ENCODE measurements at places on chromosomes 11 and 22.

- DNase-seq: no peak
These were observed 7.2 kb downstream of the BLID start for GRCh38 chr11:122108828-122109227.

- DNase-seq: no peak
These were observed 4.2 kb downstream of the CAPN1 start for GRCh38 chr11:65185869-65186341.

DNA sequence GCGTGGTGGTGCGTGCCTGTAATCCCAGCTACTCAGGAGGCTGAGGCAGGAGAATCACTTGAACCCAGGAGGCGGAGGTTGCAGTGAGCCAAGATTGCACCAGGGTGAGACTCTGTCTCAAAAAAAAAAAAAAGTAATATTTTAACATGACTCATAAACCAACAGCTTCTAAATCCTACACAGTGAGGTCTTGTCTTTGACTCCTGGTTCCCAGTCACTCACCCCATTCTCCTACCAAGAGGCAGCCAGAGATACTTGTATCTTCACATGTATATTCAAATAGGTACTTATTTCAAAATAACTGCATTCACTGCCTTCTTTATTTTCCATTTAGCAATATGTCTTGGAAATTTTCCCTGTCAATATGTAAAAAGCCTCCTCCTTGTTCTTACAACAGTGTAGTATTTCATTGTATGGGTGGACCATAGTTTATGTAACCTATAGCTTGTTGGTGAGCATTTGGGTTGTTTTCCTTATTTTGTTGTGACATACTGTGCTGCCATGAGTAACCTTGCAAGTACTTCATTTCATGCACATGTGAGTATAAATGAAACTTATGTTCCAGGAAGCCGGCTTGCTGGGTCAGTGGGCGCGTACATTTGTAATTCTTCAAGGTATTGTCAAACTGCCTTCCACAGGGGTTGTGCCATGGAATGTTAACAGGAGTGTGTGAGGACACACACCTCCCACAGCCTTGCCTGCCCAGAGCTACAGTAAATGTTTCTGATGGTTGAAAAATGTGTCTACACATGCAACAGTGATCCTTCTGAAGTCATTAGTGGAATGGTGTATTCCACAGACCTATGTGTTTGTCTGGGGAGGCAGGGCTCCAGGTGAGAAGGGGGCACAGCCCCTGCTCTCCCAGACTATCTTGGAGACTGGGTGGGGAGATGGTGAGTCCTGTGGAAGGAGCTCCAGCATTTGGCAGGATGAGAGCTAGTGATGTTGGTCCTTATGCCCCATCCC, 47.9 kb downstream of the OSBP2 start:
- no peak for DNase-seq

DNA sequence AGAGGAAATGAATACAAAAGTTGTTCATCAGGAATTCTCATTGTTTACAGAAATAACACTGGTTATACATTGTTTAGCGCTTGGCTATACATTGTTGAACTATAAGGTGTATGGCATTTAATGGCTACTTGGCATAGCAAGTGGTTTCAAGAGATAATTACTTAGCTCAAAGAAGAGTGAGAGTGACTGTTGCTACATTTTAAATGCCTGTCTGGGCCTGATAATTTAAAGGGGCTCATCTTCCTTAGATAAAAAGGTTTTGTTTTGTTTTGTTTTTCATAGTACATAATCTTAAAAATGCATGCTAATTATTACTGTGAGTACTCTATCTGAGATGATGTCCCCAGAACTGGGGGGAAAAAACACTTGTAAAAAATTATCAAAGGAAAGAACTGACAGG, 1.5 kb upstream of the SMPD1 start:
- no peak for DNase-seq

DNA sequence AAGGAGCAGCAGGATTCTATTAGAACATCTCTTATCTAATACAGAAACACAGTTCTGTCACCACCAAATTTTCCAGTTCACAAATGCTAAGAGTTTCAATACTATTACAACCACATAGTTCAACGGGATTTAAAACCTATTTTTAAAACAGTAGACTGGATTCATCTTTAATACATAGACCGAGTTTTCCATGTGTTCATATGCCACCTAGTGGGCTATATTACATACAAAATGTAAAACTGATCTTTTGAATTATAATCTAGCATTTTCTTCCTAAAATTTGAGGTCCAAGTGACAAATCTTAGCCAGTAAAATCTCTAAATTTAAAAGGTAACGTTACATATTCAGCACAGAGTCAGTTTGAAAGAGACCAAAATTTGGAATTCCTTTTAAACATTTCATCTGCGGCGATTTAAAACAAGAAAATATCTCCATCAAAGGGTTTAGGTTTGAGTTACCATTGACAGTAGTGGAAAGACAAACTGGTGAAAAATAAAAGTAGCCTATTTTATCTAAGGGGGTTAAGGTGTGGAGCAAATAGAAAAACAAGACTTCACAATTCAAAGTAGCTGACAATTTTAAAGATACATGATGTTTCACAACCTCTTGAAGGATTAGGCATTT, 269.3 kb upstream of the MPPED2 start:
- DNase-seq: no peak

DNA sequence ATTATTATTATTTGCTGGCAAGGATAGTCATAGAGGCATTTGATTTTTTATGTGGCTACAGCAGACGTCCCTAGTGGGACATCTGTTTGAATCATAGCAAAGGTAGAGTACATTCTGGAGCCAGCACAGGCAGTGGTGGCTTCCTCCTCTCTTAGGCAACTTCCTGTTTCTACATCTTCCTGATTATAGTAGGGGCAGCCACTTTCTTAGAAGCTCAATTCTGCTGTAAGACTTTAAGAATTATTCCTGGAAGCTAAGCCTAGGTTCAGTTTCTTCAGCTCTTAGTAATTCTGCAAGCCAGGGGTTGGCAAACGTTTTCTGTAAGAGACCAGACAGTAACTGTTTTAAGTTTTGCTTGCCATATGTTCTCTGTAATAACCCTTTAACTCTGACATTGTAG, 129.3 kb upstream of the TENM4 start:
- DNase-seq: no peak

GRCh38 chr11:4050138-4050537, 44.5 kb upstream of the RRM1 start:
- no peak for DNase-seq

- DNase-seq: no peak
These were observed 17.9 kb downstream of the MYEOV start for GRCh38 chr11:69311767-69312385.

DNA sequence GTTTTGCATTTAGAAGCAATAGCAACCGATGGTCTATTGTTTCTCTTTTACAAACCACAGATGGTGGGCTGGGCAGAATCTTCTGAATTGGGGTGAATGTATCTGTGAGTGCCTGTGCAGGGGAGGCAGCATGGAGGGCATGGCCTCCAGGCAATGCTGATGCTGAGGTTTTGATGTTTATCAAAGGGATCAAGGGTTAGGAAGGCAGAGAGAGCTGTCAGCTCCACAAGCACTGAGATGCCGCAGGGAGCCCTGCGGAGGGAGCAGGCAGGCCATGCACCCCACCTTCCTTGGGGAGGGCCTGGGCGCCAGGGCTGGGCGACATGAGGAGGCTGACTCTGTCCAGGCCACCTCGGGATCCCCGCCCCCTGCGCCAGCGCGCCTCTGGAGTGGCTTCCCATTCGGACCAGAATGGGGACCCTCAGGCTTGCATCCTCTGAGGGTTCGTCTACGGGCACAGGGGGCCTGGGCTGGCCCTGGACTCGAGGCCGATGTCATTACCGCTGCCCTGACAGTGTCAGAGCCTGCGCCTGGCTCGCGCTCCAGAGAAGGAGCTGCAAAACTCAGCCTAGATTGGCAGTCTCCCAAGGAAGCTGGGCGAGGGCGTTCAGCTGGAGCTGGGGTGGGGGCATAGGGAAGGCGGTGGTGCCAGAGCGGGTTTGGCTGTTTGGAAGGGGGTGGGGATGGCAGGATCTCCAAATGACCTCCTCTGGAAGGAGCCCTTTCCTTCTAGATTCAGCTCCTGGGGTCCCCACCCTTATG, 13.9 kb upstream of the TH start:
- no peak for DNase-seq

All from brain microvascular endothelial cell (primary cell).